ENCODE measurements at places on chromosomes 3 and 15.
A peak's percentile ranks its signal among the peaks of the same experiment; 100 is the strongest.

GRCh38 chr3:159239059-159239458 lies 437.2 kb downstream of the MFSD1 start:
- DNase-seq = no peak

- no peak for DNase-seq
These were observed 15.6 kb upstream of the CCDC54 start for GRCh38 chr3:107361633-107362032.

GRCh38 chr15:56794553-56795329 lies 61.4 kb upstream of the ZNF280D start:
- no peak for DNase-seq

DNA sequence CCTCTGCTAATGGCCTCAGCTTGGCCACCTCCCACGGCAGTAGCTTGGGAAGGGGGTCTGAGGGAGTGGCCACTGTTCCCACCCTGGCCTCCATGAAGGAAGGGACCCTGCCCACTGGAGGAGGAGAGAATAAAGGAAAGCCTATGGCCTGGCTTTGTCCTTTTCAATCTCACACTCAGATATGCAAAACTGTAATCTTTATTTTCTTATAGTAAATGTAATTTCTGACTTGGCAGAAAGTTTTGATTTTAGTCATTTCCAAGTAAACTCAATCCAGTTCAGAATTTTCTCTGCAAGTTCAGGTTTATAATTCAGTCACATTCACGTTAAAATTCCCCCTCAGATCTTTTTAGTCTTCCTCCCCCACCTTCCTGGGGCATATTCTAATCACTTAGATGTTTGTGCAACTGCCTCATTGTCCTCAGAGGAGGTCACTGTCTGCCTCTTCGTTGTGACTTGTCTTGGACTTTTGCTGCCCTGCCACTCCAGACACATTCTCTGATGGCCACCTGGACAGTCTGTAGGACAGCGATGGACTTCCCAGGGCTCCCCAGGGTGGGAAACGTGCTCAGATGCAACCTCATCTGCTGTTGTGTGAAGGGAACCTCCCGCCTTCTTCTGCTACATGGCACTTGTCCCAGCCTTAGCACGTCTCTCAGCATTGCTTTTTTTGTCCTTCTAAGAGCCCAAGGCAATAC lies 222.8 kb upstream of the TBL1XR1 start:
- DNase-seq = no peak

GRCh38 chr3:94539937-94540336 lies 477.1 kb downstream of the NSUN3 start:
- DNase-seq = no peak

- DNase-seq = no peak
These were observed 29.3 kb upstream of the INSYN1 start for GRCh38 chr15:73782344-73782959.

DNA sequence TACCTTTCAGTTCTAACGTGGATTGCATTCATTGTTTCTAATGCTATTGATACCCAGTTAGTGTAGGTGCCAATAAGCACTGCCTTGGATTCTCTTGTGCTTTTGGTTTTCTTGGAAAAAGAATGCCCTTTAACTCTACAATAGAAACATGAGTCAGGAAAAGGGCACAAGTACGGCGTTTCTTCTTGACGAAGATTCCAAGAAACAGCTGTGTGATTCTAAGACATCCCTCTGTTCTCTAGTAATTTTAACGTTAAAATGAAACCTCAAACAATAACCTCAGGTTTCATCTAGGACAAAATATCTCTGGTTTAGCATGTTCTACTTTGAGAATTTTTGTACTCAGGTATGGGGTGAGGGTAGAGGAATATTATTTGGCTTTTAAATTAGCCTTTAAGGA lies 540.5 kb upstream of the ATP11B start:
- no peak for DNase-seq

GRCh38 chr15:101458908-101459578 lies 30.5 kb downstream of the PCSK6 start:
- DNase-seq = no peak

- DNase-seq = no peak
These were observed 214.3 kb downstream of the ADAMTS9 start for GRCh38 chr3:64473466-64473865.

DNA sequence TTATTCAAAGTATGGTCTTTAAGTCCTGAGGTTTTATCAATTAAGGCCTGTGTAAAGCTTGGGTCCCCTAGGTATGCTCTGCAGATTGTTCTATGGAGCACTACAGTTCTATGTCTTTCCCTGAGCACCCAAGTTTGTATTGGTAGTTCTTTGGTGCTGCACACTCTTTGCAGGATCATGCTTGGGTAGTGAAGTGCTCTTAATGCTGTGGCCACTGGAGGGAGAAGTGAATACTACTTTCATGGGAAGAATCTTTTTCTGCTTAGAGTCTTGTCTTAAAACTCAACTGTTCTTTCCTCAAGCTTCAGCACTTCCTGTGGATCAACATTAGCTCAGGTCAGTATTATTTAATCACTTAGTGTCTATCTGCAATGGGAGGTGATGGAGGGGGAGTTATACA lies 93.6 kb upstream of the CFAP20DC start:
- DNase-seq = no peak

DNA sequence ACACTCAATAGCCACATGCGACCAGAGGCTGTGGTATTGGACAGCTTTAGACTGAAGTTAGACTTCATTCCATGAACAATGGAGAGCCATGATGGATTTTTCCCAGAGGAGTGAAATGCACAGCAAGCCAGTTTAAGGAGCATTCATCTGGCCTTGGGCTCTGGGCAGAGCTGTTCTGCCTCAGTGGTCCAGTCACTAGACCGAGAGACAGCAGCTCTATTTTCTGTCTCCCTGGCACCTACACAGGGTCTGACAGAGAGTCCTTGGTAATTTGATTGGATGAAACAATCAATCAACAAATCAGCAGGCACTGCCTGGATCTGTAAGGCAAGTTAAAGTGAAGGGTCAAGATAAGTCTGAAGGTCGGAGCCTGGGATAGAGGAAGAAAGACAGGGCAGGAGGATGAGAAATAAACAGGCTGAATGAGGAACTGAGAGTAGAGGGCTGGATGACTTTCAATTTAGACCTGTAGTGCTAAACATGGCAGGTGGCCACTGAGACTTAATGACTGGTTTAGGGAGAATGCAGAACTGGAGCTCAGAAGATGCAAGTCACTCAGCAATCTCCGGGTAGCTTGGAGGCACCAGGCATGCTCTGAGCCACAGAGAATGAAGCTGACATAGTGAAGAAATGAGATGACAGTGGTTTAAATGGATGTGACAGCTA lies 98.5 kb upstream of the SLC25A36 start:
- no peak for DNase-seq

- no peak for DNase-seq
These were observed 891 bp upstream of the DMXL2 start for GRCh38 chr15:51623386-51623938.

DNA sequence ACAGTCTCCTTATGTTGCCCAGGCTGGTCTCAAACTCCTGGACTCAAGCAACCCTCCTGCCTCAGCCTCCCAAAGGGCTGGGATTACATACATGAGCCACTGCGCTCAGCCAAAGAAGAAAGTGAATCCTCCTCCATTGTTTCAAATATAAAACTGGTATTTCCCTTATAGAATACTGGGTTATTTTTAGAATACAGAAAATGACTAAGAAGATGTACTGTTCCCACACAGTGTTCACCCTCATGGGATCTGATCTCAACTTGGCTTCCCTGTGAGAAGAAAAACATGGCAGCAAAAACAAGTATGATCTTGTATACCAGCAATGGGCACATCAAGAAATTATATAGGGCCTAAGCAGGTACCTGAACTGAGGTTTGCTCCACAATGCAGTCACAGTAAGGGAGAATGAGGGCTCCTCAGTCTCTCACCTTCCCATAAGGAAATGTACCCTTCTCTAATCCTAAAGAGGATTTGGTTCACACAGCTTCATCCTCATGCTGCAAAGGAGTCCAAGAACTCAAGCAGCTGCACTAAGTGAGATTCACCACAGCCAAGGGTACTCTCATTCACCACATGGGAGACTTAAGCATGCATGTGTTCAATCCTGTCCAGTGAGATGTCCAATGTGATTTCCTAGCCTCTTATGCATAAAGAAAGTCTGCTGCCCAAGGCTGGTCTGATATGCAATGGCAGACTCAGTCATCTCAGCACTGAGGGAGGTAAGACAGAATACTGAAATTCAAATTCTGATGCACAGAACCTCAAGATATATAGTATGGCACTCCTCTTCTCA lies 25.8 kb downstream of the USP4 start:
- DNase-seq = no peak

- DNase-seq = no peak
These were observed 14.6 kb downstream of the MRPS25 start for GRCh38 chr3:15050405-15051092.

- no peak for DNase-seq
These were observed 3.5 kb upstream of the MTFMT start for GRCh38 chr15:65032801-65033537.

DNA sequence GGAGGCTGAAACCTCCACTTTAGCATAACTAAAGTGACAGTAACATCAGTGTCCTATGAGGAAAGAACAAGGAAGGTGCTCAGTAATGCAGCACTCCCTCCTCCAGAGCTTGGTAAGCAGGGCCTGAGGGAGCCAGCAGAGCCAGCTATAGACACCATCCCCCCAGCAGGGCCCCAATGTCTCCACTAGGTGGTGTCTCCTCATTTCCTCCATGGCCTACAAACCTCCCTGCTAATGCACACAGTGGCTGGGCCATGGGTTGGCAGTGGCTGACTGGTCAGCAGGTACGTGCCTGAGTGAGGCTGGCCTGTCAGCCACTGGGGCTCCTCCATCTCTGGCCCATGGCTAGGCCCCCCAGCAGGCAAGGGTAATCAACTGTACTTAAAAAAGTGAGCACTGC lies 13.6 kb downstream of the MRPS25 start:
- peak; percentile 30 for DNase-seq

GRCh38 chr3:99644017-99644416 lies 5.6 kb downstream of the COL8A1 start:
- no peak for DNase-seq

- no peak for DNase-seq
These were observed 22.9 kb downstream of the PDIA5 start for GRCh38 chr3:123089611-123090331.

- DNase-seq = no peak
These were observed 1.4 kb upstream of the GRM2 start for GRCh38 chr3:51705276-51706020.

- no peak for DNase-seq
These were observed 105.0 kb upstream of the GAP43 start for GRCh38 chr3:115518100-115518852.

- DNase-seq = no peak
These were observed 338.3 kb upstream of the ZNF385D start for GRCh38 chr3:22089284-22089683.

GRCh38 chr3:51581524-51581923 lies 43.0 kb downstream of the RAD54L2 start:
- no peak for DNase-seq

DNA sequence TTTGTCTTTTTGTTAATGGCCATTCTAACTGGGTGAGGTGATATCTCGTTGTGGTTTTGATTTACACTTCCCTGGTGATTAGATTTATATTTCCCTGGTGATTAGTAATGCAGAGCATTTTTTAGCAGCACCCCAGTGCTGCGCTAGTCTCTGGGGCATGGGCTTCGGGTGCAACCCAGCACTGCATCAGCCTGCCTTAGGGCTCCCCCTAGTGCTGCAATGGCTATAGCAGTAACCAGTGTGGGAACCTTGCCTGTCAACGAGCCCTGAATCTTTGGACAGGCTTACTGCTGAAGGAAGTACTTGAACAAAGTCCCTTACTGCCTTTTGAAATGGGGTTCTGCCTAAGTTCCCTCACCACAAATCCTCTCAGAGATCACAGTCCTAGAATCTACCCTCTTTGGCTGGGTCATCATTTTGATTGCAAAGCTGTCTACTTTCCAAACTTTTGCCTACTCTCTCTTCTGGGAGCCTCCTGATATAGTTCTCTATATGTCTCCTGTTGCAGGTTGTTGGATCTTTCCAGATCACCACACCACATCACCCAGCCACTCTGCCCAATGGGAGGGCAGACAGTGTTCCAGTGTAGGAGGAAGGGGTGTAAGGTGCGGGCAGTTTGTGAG lies 79.2 kb upstream of the CCNL1 start:
- DNase-seq = peak; percentile 27

- no peak for DNase-seq
These were observed 62.8 kb upstream of the DCLK3 start for GRCh38 chr3:36827133-36827532.

- no peak for DNase-seq
These were observed 788 bp upstream of the DLG1 start for GRCh38 chr3:197298945-197299854.

DNA sequence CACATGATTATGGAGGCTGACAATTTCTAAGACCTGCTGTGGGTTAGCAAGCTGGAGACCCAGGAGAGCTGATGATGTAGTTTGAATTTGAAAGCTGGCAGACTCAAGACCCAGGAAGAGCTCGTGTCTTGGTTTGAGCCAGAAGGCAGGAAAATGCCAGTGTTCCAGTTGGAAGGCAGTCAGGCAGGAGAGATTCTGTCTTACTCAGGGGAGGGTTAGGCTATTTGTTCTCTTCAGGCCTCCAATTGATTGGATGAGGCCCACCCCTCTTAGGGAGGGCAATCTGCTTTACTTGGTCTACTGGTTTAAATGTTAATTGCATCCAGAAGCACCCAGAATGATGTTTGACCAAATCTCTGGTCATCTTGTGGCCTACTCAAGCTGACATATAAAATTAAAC lies 40.4 kb upstream of the IGF2BP2 start:
- DNase-seq = no peak

GRCh38 chr3:11238060-11238459 lies 34.1 kb upstream of the ATG7 start:
- DNase-seq = no peak

GRCh38 chr15:33453761-33454160 lies 143.0 kb downstream of the RYR3 start:
- no peak for DNase-seq

- peak; percentile 50 for DNase-seq
These were observed 560 bp downstream of the ST6GAL1 start for GRCh38 chr3:186930641-186931531.

GRCh38 chr3:15958692-15959433 lies 161.1 kb upstream of the ANKRD28 start:
- no peak for DNase-seq

DNA sequence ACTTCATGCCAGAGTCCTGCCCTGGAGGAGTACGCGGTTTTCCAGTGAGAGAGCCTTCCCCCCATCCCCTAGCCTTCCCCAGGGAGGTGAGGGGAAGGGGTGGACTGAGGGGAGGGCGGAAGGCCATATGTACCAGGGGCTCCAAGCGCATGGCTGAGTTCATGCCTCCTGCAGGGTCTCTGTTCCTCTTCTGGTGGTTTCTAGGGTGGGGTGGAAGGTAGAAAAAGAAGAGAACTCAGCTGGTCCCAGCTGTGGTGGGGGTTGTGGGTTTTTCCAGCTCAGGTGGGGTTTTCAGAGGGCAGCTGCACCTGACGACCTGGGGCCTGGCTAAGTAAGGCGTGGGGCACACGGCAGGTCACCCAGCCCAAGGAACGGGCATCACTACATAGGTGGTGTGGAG lies 10.7 kb upstream of the IQSEC1 start:
- no peak for DNase-seq

DNA sequence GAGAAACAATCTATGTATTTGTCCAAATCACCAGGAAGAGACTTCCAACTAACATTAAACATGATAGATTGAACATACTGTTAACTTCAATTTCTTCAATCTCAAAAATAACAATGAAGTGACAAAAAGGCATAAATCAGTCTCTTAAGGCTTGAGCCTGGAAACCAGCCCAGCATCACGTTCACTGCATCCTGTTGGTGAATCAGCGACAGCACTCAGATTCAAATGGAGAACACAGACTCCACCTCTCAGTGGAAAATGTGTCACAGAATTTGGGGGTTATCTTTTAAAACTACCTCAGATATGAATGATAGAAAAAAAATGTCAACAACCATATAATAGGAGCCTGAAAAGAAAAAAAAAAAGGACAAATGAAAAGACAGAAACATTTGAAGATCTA lies 212.0 kb downstream of the MINAR1 start:
- no peak for DNase-seq

- DNase-seq = no peak
These were observed 24.8 kb upstream of the RHO start for GRCh38 chr3:129503471-129504291.
